ENCODE measurements at places on chromosomes 1 and 21. TPM values are rescaled to one million over a fixed set of nuclear protein-coding genes. Genes with fewer than 3 reads are reported as not detected.

Gene LCE1B
- not detected for total RNA-seq

Gene LENEP
- total RNA-seq: 0.67 TPM

Gene ANGPTL3
- not detected for total RNA-seq

Gene COL18A1
- 676 TPM for total RNA-seq

Gene ATP6V1G3
- not detected for total RNA-seq

Gene F11R
- total RNA-seq: 63.0 TPM

Gene UTS2
- total RNA-seq: not detected

Gene BCAR3
- 33.9 TPM for total RNA-seq

Gene DIO1
- total RNA-seq: 0.28 TPM

Gene ATP1A2
- 0.15 TPM for total RNA-seq

Gene PTPN14
- 209 TPM for total RNA-seq

Gene ELAVL4
- not detected for total RNA-seq

Gene NKAIN1
- total RNA-seq: 1.7 TPM

Gene PRKAA2
- total RNA-seq: 11.1 TPM
